ENCODE measurements at places on chromosomes 2 and 18.

DNA sequence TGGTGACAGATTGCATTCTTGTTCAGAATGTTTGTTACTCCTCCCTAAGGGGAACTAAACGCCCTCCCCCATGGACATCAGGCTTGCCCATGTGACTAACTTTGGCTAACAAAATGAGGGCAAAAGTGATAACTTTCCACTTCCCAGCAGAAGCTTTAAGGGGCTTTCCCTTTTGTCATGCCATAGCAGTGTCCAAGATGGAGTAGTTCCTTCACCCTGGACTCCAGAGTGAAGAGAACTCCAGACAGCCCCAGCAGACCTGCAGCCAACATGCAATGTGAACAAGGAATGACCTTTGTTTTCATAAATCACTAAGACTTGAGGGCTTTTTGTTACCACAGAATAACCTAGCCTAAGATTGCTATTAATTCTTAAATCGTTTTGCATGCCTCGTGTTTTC lies 163.5 kb downstream of the ZEB2 start:
- DNase-seq, result no peak

DNA sequence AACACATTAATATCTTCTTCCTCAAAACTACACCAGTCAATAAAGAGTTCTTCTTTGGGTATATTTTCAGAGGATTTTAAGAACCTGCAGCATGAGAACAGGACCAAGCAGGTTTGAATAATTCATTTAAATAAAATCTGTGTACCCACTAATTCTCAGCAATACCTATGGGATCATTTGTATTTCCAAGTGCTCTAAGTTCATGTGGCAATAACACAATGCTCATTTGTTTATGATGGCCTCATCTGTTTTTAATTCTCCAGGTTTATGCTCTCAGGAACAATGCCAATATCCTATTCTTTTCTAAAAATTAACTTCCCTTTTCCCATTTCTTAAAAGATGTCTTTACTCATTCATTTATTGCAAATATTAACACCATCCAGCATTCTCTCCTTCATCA lies 264.7 kb downstream of the METTL4 start:
- DNase-seq, result no peak

GRCh38 chr2:156157670-156158069 lies 174.9 kb downstream of the NR4A2 start:
- DNase-seq, result no peak

- DNase-seq, result no peak
Observed at GRCh38 chr18:63140997-63141777, 178.4 kb downstream of the BCL2 start.

- DNase-seq, result no peak
Observed at GRCh38 chr2:160534996-160535395, 41.4 kb upstream of the RBMS1 start.

- no peak for DNase-seq
Observed at GRCh38 chr2:28300485-28301341, 91.9 kb upstream of the FOSL2 start.

- DNase-seq, result peak; percentile 30
Observed at GRCh38 chr18:49728542-49728941, 84.8 kb downstream of the ACAA2 start.

DNA sequence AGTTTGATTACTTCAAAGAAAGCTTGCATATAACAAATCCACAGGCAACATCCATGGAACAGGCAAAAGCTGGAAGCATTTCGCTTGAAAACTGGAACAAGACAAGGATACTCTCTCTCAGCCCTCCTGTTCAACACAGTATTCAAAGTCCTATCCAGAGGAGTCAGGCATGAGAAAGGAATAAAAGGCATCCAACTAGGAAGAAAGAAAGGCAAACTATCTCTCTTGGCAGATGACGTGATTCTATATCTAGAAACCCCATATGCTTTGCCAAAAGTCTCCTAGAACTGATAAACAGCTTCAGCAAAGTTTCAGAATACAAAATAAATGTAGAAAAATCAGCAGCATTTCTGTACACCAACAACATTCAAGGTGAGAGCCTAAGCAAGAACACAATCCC lies 34.1 kb upstream of the MC4R start:
- no peak for DNase-seq

DNA sequence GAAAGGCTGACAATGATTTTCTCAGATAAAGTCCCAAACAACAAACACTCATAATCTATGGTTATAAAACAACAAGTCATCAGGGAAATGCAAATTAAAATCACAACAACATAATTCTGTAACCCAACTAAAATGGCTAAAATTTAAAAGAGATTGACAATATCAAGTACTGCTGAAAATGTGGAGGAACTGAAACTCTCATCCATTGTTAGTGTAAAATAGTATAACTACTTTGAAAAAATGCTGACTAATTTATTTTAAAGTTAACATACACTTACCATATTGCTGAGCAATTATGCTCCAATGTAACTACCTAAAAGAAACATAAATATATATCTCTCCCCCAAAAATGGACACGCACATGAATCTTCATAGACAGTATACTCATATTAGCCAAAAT lies 245.9 kb upstream of the SPOPL start:
- no peak for DNase-seq

DNA sequence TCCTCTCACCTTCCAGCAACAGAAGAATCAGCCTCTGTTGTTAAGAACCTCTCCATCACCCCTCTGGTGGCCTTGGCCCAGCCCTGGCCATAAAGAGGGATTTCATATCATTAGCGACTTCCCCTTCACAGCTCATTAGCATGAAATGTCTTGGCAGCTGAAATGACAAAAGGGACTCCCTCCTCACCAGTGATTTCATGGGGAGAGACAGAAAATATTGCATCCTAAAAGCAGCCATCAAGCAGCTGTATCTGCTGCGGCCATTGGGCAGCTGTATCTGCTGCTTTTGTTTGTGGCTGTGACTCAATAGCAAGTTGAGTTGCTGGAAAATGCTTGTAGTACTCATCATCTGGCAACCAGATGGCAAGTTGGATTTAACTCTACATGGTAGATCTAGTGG lies 105.9 kb upstream of the RMDN2 start:
- no peak for DNase-seq

GRCh38 chr18:68694316-68694715 lies 20.6 kb downstream of the TMX3 start:
- DNase-seq, result no peak

- DNase-seq, result no peak
Observed at GRCh38 chr2:150850641-150851040, 363.2 kb upstream of the RND3 start.

DNA sequence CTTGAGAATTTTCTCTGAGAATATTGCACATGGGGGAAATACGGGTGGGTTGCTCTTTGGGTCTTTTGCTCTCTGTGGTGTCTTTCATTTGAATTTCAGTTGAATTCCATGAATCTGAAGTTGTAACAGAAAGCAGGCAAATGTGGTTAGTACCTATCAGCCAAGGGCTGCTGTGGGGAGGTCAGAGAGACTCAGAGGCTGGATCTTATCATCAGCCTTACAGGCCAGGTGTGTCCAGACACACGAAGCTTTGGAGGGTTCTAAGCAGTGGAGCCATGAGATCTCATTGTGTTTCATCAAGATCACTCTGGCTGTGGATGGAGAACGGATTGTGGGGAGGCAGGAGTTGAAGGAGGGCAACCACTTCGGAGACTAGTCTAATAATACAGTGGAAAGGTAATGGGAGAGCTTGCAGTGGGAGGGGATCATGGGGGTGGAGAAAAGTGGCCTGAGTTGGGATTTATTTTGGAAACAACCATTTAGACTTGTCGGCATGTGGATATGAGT lies 68.1 kb downstream of the GNAL start:
- no peak for DNase-seq

DNA sequence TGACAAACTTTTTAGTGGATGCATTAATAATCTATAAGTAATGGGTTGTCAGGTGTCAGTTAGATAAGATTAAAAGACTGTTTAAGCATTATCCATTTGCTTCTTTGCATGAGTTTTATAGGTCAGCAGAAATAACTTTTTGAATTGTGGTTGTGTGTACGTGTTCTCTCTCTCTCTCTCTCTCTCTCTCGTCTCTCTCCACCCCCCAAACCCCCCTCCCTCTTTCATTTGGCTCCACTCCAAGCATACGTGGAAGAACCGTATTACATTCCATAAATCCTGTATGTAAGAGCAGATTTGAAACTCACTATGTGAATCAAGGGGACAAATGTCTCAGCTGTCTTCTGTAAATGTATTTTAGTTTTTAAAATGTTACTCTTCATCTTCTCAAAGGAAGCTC lies 120.2 kb downstream of the MEIS1 start:
- DNase-seq, result no peak

DNA sequence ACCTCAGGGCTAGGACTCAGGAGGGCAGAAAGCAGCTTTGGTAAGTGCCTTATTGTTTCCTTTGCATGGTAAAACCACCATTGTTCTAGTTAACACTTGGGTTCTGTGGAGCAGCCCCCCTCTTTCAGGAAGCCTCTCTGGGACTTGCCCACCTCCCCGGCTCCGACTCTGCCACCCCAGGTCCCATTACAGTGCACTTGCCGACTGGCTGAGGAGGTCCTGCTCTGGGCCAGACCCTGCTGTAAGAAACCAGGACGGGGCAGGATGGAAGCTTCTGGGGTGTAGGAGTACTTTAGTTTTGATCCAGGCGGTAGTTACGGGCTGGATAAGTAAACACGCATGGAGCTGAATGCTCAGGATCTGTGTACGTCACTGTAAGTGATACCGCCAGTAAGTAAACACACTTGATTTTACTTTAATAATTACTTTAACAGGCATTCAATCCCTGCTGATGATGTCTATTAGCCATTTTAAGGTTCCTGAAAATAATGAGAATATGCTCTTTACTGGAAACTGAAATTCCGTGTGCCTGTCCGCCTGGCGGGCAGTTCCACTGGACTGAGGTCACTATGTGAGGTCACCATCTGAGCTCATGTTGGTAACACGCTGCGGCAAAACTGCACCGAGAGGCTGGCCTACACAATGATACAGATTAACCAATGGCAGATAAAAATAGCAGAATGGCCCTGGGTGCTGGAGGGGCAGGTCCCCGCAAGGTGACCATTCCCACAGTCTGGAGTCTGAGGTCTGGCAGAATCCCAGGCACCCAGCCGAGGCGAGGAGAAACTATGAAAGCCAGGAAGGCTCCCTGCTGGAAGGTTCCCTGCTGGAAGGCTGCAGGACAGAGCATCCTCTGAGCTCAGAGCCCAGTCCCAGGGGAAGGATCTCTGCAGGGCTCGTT lies 25.2 kb downstream of the HS1BP3 start:
- peak; percentile 33 for DNase-seq

DNA sequence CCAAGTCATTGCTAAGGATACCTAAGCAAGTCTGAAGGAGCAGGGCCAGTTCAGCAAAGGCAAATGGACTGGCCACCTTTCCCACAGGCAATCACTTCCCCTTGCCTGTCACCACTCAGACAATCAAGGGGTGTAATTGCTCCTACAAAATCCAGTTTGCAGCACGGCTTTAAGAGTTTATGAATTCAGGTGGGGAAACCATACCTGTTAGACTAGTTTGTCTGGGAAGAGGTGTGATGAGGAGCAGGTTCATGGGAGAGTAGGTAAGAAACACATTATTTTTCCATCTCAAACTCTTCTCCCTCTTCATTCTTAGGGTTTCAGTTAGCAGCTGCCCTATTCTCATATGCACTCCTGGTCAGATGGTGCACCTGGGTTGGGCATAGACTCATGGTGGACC lies 102.5 kb downstream of the EVA1A start:
- no peak for DNase-seq

DNA sequence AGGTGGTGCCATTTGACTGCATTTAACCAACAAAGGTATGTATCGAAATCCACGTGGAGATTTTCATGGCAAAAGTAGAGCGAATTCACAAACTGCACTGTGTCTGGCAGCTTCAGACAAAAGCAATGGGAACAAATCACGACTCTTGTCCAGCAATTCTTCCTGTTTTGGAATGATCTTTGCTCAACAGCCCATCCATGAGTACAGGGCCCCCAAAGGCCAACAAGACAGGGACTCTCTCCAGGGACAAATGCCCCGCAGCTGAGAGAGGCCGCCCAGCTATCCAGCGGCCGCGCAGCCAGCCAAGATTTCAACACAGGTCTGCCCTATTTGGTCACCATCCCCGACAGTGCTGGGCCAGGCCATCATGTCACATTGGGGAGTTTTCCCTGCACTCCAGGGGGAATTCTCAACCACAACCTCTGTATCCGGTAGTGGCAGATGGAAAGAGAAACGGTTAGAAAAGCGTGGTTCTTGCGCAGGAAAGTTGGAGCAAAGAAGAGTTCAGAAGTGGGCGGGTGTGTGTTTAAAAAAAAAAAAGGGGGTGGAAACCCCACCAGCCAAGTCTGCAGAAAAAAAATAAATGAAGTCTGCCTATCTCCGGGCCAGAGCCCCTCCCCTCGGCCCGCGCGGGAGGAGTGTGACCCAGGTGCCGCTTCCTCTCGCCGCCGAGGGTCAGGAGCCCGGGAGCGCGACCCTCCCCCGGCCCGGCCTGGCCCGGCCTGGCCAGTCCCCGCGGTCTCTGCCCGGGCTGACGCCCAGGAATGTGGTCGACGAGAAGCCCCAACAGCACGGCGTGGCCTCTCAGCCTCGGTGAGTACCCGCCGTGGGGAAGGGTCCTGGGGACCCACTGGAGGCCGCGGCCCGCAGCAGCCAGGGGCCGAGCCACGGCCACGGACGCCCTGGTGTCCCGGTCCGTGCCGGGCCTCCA lies at the start of gene GYPC:
Gene GYPC, plus strand, starts transcription at position 659 of the 931 bp plus-strand sequence. Its CDS starts 106 bp downstream, at position 765.
- DNase-seq, result no peak

Data from BE2C (cell line).